ENCODE measurements at places on chromosomes 11 and 22.

GRCh38 chr11:93525601-93526345 is 17.4 kb downstream of the SMCO4 start:
- no peak for DNase-seq

- no peak for DNase-seq
Measured at GRCh38 chr11:65124480-65125196, 2.5 kb downstream of the MRPL49 start.

- DNase-seq = no peak
Measured at GRCh38 chr11:102147015-102147414, 36.8 kb downstream of the YAP1 start.

DNA sequence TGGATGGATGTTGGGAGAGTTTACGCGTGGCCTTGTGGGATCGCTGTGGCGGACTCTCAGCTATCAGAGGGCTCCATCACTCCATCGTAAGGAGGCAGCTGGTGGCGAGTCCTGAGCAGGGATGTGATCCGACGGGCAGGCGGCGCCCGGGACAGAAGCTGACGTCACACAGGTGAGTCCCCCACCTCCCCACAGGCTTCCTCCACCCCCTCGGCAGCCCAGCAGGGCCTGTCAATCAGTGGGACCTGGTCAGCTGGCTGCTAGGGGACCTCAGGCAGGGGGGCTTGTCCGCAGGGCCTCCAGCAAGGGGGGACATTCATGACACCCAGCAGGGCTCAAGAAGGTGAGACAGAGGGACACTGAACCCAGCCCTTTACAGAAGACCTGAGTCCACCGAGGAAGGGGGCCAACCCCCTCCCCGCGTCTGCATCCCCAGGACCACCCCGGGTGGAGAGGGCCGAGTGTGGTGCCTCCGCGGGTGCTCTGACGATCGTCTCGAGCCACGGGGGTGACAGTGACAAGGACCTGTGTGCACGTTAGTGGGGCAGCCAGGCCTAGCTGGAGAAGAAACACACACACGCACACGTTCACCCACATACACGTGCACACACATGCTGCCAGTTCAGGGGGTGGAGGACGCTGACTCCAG is 7.1 kb downstream of the HRAS start:
- DNase-seq = no peak

GRCh38 chr11:108369064-108369463 is 98.3 kb downstream of the C11orf65 start:
- DNase-seq = no peak

DNA sequence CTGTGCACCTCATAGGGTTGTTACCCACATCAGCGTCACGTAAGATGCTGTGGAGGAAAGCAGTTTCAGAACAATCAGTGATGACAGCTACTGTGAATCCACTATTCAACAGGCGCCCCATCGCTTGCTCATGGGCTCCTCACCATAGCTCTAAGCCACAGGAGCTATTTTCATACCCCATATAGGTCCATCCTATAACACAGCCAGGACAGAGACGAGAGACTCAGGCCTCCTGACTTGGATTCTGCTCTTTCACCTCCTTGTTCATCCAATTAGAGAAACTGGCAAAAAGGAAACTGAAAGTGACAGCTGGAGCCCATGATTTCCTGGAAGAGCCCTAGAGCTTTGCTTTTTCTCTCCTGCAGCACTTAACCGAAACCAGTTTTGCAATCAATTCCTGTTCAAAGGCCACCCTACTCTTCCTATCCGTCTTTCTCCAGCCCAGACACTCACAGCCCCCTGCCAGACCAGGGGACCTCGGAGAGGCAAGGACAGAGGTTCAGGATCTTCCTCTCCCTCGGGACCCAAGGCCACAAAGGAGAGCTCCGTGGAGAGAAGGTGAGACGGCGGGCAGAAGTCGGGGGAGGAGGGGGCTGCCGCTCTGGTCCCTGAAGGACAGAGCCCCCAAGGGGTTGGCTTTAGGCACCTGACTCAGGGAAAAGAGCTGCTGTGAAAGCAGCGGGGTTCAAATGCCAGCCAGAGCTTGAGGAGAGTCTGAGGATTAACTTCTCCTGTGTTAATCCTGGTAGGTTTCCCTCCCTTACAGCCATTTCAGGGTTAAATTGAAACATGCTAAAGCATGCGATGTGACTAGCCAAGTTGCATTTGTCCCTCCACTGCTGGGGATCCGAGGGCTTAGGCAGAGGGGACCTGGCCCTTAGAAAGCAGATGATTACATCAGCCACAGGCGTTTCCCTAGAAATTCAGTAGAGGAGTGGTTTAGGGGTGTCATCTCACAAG is at the start of gene APOL6:
TSS of gene APOL6 (plus strand) at position 381 of the 960 bp plus-strand sequence. CDS start 7,980 bp downstream, outside the sequence.
- peak; percentile 82 for DNase-seq

DNA sequence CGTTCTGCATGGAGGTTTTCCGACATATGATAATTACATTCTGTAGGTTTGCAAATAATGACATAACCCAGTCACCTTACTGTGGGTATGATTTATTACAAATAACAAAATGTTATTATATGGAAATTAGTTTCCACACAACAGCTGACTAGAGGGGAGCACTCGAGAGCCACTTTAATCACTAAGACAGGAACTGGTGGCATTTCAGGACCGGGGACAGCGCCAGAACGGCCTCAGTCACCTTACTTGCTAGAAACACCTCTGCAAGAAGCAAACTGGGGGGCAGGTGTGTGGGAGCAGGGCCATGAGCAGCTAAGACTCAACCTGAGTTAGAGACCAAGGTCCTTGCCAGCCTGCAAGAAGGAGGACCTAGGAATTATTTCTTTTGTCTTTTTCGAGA is 199.9 kb downstream of the DSCAML1 start:
- peak; percentile 19 for DNase-seq

GRCh38 chr22:42560381-42560780 is 6.6 kb downstream of the SERHL2 start:
- no peak for DNase-seq

DNA sequence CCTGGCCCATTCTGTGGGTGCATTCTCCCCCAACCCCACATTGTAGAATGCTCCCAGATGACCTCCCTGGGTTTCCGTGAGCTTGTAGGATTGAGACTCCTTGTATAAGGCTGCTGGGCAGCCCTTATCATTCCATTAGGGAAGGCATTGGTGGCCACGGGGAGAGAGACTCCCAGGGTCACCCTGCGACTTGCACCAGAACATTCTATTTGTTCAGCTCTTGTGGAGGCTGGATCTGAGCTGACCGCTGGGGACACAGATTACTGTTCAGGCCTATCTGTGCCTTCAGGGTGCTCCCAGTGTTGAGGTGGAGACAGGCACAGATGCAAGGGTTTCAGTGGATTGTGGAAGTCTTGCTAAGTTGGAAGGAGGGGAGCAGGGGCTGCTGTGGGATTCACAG is 17.8 kb downstream of the MICALL1 start:
- DNase-seq = no peak

GRCh38 chr11:12248330-12248729 is 129.0 kb upstream of the PARVA start:
- DNase-seq = no peak

GRCh38 chr11:60775420-60775961 is 9.6 kb upstream of the MS4A10 start:
- DNase-seq = peak; percentile 72

DNA sequence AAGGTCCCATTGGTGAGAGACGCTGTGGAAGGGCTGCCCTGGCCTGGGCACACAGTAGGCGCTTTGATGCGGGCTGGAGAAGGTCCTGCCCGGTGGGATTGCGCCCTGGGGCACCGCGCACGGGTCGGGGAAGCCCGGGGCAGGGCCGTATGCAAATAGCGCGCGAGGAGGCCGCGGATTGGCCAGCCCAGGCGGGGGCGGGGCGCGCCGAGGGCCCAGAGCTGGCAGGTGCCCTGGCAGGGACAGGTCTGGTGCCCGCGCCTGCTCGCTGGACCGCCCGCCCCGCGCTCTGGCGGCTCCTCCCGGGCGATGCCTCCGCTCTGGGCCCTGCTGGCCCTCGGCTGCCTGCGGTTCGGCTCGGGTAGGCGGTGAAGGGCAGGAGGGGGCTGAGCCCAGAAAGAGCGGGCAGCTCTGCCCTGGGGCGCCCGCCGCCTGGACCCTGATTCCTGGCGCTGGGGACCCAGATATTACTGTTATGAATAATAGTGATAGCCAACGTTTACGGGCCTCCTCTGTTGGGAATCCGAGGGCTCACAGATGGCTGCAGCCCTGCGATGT is at the start of gene UPK3A:
TSS of gene UPK3A (plus strand) at position 245 of the 558 bp plus-strand sequence. CDS start at position 310, 65 bp downstream.
- no peak for DNase-seq

- DNase-seq = no peak
Measured at GRCh38 chr22:20455709-20456063, 18.1 kb upstream of the SCARF2 start.

- no peak for DNase-seq
Measured at GRCh38 chr11:109019342-109019936, 354.6 kb downstream of the DDX10 start.

DNA sequence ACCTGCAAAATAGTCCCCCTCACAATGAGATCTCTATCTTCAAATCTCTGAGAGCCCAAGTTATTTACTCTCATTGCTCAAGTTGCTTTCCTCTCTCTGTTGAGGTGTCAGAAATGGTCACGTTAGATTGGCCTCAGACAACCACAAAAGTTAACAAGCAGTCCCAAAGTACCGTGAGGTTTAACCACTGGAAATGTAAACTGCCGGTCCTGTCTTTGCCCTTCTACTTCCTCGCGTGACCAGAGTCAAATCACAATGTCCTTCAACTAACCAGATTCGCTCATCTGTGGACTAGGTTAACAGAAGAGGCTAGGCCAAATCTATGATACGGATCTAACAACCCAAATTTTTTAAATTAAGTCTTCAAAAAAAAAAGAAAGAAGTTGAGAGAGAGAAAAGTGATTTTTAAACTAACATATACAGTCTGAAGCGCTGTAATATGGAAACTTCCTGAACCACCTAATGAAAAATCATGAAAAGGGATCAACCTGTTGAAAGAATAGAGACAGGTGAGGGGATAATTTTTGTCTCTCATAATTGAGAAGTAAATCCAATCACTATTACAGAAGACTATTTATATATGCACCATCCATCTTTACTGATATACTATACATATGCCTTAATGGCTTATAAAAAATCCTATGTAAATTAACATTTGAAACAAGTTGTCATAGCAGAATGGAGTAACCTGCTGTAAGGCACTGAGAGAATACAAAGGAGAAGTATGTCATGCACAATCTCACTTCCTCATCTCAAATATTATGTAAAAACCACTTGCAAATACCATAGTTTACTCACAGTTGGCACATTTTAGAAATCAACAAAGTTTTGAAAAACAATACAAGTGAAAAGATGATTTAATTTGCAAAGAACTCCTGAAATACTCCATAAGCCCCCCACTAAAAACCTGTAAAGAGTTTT is 3.3 kb upstream of the JAML start:
- peak; percentile 86 for DNase-seq

DNA sequence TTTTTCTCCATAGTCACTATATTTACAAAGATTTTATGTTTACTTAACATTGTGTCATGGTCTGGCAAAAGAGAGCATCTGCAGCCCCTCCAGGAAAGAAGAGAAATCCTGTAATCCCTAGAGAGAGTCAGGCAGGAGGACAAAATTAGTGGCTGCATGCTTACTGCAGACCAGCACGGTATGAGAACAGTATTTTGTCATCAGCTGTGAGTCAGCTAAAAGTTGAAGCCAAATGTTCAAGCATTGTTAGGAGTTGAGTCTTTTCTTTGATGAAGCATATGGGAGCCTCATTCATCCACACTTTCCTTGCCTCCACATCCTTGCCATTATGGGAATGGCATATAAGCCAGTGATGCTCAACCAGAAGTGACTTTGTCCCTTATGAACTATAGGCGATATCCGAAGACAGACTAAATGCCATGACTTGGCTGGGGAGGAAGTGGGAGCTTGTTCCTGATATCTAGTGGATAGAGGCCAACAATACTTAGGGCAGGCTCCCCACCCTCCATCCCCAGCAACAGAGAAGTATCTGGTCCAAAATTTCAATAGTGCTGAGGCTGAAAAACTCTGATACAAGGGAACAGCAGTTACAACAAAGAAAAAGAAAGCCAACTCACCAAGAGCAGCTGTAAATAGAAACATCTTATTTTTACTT is 112.0 kb upstream of the OR5AK2 start:
- no peak for DNase-seq

DNA sequence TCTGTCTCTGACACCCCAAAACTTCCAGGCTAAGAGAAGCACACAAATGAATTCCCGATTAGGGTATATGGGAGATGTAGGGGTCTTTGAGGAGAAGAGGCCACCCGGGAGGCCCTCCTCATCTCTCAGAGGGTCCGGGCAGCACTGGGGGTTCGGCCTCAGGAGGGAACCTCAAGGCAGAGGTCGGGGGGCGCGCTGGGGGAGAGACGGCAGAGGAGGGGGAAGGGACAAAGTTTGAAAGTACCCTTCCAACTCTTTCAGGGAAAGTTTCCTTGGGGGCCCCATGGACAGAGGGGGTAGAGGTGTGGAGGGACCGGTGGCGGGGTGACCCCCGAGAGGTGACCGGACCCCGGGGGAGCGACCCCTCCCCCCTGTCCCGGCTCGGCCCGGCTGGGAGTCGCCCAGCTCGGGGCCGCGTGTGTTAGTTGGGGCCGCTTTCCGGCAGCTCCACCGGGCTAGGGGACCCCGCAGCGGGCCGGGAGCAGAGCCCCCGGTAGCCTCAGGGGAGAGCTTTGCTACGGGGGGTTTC is 3.3 kb upstream of the GCAT start:
- DNase-seq = no peak

DNA sequence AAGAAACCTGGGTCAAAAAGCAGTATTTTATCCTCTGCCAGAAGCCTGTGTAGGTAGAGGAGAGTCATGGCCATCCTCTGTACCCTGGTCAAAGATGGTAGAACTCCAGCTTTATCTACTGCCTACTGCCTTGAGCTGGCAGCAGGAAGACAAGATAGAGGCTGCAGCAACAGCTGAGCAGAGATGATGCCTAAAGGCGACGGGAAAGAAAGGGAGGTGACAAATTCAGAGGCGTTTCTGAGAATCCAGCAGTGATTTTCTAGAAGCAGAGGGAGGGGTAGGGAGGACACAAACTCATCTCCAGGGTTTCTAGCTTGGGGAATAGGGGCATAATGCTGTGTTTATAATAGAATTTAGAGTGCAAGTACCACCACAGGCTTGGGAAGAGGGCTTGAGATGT is 15.5 kb upstream of the C1QTNF4 start:
- DNase-seq = no peak

- DNase-seq = no peak
Measured at GRCh38 chr11:55652560-55652959, 4.4 kb downstream of the OR4S2 start.

GRCh38 chr11:64364435-64364834 is 5.5 kb downstream of the RPS6KA4 start:
- DNase-seq = no peak

GRCh38 chr22:20389288-20389687 is 4.7 kb upstream of the ZNF74 start:
- no peak for DNase-seq

GRCh38 chr11:762421-763072 is 14.7 kb downstream of the GATD1 start:
- DNase-seq = peak; percentile 67

- DNase-seq = no peak
Measured at GRCh38 chr22:23913306-23913660, 19.1 kb downstream of the MIF start.

GRCh38 chr11:119087123-119087522 is 2.4 kb downstream of the HMBS start:
- no peak for DNase-seq
